8988T (cell line): ENCODE measurements at places on chromosomes 12 and 14.

DNA sequence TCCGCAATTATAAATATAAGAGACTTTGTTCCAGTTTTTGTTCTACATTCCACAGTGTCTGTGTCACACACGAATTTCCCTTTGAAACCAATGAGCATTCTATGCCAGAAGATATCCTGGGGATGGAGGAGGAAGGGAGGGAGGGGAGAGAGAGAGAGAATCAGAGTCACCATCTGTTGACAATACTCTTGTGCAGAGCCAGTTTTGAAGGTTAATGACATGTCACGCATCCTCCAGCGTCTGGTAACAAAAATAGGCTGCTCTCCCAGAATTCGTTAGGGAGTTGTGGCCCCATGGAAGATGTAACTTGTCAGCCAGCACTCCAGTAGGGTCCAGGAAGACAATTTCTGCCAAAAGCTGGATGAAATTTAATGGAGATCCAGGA lies 213.5 kb upstream of the KRR1 start:
- no peak for DNase-seq

- no peak for DNase-seq
These were observed 2.3 kb downstream of the SLC25A29 start for GRCh38 chr14:100303925-100304324.

DNA sequence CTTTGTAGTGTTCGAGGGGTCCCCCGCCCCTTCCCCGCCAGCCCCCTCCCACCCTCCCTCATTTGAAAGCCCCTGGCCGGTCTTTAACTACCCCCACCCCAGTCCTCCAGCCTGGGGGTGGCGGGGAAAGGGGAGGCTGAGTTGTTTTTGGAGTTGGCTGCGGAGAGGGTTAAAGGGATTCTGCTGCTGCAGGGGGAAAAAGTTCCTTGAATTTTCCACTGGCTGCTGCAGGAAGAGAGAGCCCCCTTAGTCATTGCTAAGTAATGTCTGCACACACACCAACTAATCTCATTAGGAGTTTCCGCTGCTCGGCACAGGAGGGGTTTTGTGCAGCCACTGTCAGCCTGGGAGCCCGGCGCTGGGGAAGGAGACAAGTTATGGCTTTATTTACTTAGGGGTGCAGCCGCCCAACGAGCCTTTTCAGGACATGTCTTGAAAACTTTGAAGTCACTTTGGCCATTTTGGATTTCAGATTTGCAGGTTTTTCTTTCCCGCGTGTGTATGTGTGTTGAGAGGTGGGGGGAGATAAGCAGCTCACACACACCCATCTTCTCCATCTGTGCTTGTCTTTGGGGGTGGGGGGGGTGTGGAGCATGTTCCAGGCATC lies 1.8 kb downstream of the ELK3 start:
- peak; percentile 80 for DNase-seq

DNA sequence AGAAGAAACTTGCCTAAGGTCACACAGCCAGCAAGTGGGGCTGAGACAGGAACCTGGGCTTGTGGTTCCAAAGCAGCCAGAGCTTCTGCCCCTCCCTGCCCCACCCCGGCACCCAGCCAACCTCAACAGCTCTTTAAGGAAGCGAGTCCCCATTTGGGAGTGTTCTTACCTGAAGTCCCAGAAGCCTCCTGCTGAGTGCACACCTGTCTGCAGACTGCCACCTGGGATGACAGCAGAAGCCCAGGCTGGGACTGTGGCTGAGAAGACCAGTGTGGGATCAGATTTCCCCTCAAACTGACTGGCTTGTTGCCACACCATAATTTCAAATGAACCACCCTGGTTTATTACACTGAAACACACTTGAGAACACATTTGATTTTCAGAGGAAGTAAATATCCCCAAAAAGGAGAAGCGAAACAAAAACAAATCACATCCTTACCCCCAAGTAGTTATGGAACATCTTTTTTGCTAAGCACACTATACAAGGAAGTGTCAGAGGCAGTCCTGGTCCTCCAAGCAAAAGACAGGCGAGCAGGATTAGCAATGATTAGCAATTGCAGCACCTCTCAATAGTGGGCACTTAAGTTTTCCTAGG lies 6.3 kb upstream of the RIN3 start:
- DNase-seq: no peak

- no peak for DNase-seq
These were observed 90.2 kb upstream of the SYT10 start for GRCh38 chr12:33529810-33530209.

- no peak for DNase-seq
These were observed 8.0 kb upstream of the SSTR1 start for GRCh38 chr14:38199739-38200138.

DNA sequence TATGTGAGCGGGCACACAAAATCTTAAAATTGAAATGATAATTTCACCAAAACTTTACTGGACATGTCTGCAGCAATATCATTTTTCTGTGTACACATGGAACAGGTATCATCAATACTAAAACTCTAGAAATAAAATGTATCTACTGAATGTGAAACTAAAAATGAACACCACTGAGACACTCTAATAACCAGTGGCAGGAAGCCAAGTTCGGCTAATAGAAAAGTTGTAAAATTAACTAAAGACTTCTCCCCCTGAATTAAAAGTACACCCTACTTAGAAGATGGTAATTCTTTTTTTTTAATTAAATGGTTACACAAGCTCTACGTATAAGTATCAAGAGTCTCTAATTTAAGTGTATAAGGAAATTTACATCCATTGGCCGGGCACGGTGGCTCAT lies 227.2 kb downstream of the MED13L start:
- no peak for DNase-seq

DNA sequence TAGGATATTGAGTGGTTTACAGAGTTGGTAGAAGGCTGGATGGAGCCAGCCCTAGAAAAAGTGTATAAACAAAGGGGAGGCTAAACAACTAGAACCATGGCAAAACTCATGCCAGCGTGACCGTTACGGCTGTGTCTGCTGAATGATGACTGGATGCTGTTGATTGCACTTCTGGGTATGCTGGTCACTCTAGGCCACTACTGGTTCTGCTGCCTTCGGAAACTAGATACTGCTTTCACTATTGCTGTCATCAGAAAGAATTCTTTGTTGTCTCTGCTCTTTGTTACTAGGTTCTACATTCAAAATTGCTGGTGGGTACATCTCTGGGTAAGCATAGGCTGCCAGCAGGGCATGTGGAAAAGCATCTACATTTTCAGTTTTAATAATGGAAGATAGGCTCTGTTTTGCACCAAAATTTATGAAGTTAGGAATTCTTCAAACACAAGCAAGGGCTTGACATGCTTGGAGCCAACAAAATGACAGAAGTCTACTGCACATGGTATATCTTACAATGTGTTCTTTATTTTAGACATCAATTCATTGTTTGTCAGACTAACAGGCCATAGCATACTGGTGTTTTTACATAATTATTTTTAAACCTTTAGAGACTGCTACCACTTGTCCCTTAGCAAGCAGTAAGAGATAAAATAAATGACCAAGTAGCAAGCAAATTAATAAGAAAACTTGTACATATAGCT lies 15.4 kb downstream of the MON2 start:
- no peak for DNase-seq

DNA sequence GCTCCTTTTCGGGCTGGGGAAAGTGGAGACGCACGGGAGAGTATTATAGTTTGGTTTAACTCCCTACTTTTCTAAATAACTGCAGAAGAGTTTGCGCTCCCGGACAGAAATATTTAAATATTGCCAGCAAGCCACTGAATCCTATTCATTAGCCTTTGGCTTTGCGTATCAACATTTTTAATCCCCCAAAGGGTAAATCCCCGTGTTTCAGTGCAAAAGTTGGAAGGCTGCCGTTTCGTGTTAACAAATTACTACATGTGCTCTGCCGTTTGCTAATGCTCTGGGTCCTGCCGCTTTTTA lies 372 bp upstream of the DPF3 start:
- no peak for DNase-seq

- DNase-seq: no peak
These were observed 208.6 kb downstream of the SLC38A4 start for GRCh38 chr12:46617167-46617566.

GRCh38 chr12:27002141-27002540 lies 12.0 kb downstream of the TM7SF3 start:
- DNase-seq: no peak

GRCh38 chr12:6425590-6426531 lies 18.9 kb upstream of the CD27 start:
- no peak for DNase-seq

DNA sequence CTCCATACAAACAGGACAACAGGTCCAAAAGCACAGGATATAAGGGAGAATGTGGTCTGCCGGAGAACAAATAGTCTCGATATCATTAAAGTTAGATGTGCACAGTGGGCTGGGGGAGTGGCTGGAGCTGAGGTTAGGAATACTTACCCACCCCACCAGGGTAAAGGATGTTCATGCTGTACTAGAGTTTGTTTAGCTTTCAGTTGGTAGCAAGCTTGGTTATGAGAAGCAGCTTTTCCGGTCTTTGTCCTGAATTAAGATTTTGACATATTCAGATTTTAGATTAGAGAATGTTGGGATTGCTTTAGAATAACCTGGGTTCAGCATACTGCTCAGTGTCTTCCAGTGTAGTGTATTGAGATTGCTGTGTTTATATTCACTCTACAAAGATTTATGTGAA lies 16.7 kb downstream of the RASSF8 start:
- DNase-seq: no peak

GRCh38 chr14:67522270-67522669 lies 10.8 kb upstream of the PLEKHH1 start:
- DNase-seq: no peak

DNA sequence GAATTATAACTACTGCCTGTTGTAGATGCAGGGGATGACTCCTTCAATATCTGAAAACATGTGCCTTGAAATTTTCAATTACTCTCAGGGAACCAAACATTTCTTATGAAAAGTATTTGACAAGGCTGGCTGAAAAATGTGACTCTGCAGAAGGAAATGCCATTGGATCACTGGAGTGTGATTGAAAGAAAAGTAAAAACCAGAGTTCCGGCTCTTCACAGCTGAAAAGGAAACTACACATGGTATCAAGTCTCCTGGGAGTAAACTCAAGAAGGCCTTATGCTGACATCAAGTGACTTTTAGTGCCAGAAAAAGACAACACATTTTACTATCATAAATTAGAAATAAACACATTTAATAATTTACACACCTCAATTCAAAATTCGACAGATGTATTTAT lies 693.0 kb downstream of the LRFN5 start:
- no peak for DNase-seq

- no peak for DNase-seq
These were observed 11.2 kb downstream of the SERPINA3 start for GRCh38 chr14:94623422-94623809.

- no peak for DNase-seq
These were observed 2.0 kb downstream of the WNT5B start for GRCh38 chr12:1630827-1631591.

DNA sequence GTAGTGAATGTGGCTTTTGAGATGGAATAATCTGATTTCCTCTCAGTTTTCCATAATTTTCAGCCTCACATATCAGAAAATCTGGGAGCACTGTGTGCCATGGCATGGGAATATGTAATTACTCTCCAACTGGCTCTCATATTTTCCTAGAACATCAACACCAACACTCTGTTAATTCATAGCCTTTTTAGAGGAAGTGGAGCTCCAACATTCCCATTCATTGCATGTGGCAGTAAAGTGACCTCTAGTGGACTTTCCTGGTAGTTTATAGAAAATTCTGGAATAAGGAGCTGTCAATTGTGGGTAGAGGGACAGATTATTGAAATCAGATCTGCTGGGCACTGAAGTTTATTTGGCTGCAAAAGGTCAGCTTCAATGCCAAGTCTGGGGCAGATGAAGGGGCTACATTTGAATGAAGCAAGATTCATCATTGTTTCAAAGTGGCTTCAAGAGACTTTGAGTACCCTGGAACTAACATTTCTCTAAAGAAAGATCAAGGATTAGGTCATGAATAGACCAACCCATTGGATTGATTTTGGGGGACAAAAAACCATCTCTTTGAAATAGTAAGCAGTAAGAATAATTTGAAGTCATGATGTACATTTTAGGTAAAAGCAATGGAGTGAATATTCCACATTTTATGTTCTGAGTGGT lies 23.6 kb upstream of the USP44 start:
- DNase-seq: no peak
